ENCODE measurements at places on chromosomes 2 and 18. TPM values are rescaled to one million over a fixed set of nuclear protein-coding genes. Genes with fewer than 3 reads are reported as not detected.

GRCh38 chr18:35193316-35193715, 47.5 kb upstream of the ZNF397 start:
- DNase-seq, result no peak

DNA sequence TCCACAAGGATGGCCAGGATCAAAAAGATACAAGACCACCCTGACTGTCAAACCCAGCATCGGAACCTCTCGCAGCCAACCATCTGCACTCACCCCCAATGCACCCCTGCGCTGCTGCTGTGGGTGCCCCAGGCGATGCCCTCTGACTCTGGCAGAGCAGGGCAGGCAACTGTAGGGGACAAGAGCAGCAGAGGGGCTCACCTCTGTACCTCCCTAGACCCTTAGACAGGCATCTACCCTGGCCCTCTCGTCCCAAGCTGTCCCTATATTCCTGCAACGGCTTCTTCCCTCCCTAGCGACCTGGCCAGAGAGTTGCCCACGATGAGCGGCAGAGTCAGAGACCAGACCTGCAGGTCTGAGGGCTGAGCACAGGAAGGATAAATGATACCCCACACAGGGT, 128.2 kb downstream of the HDAC4 start:
- no peak for DNase-seq

GRCh38 chr18:47727409-47727808, 203.1 kb downstream of the SMAD2 start:
- no peak for DNase-seq

TCF7L1 gene
- 3.5 TPM for total RNA-seq

ABCB11 gene
- total RNA-seq, result not detected

RNU2-63P gene
- not detected for total RNA-seq

GRCh38 chr2:199806179-199806578, 44.8 kb downstream of the FTCDNL1 start:
- peak; percentile 27 for DNase-seq

GRCh38 chr2:109435066-109435690, 178.6 kb downstream of the SEPTIN10 start:
- no peak for DNase-seq

DNA sequence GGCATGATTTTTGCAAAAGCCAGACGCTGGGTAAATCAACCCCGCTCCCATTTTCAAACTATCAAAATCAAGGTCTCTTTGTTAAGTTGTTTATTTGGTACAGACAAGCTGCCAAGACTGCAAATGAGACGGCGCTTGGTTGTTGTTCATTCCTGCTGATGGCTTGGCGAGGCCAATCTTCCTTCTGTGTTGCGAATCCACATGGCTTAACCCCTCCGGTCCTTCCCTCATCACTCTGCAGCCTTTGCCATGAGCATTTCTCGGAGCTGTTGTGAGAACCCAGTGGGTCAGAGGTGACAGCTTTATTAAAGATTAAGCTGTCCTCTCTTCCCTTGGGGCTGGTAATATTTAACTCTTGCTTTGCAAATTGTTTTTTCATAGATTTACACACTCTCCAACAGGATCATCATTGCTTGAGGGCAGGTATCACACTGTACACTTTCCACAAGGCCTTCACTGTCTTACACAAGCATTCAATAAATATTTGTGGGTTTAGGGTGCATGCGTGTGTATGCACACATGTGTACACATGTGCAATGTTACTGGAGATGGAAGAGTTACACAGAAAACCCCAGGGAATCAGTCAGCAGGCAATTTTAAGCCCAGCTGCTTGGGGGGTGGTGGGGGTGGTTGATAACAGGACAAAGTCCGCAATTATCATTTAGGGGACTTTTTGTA, 27.8 kb upstream of the KCNF1 start:
- DNase-seq, result no peak

All from fibroblast of the aortic adventitia (primary cell).